PC-9 (cell line): ENCODE measurements at places on chromosomes 4 and X. TPM values are rescaled to one million over a fixed set of nuclear protein-coding genes. Genes with fewer than 3 reads are reported as not detected.

HDAC8 gene
- 52.8 and 61.3 TPM in 2 replicates for total RNA-seq

ARX gene
- total RNA-seq = not detected in 2 replicates

LONRF3 gene
- total RNA-seq = 6.3 and 8.7 TPM in 2 replicates

DGKK gene
- total RNA-seq = not detected in 2 replicates

RAB9B gene
- total RNA-seq = not detected in 2 replicates

F11 gene
- total RNA-seq = not detected in 2 replicates

PDK3 gene
- 12.5 and 19.4 TPM in 2 replicates for total RNA-seq

SEPTIN6 gene
- 32.8 and 43.7 TPM in 2 replicates for total RNA-seq

SSX4 gene
- total RNA-seq = not detected in 2 replicates

NDST3 gene
- 0.15 TPM in 1 of 2 replicates, not detected in the other for total RNA-seq

IL2RG gene
- total RNA-seq = not detected in 2 replicates

NDUFB11 gene
- 58.2 and 61.9 TPM in 2 replicates for total RNA-seq

PDLIM3 gene
- 3.3 and 5.6 TPM in 2 replicates for total RNA-seq

GAGE12F gene
- total RNA-seq = not detected in 2 replicates
